ENCODE measurements at places on chromosomes 3 and 15.

GRCh38 chr3:13689373-13690260, 140.7 kb downstream of the FBLN2 start:
- DNase-seq = no peak

DNA sequence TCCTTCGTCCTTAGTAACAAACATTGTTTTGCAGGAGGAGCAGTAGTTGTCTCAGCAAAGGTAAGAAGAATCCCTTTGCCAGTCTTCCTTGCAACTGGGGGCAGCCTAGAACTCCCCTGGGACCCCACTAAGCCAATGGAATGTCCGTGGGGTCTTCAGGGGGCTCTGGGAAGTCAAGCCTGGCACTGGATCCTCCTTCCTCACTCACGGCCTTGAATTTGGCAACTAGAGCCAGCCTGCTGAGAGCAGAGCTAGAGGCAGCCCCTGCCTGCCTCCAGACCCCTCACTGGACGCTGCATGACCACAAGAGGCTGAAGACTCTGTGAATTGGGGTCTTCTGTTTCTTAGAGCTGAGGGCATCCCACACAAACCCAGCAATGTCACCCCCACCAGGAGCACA, 18.6 kb upstream of the PRR23E start:
- no peak for DNase-seq

GRCh38 chr3:173660645-173661299, 263.2 kb downstream of the NLGN1 start:
- no peak for DNase-seq

DNA sequence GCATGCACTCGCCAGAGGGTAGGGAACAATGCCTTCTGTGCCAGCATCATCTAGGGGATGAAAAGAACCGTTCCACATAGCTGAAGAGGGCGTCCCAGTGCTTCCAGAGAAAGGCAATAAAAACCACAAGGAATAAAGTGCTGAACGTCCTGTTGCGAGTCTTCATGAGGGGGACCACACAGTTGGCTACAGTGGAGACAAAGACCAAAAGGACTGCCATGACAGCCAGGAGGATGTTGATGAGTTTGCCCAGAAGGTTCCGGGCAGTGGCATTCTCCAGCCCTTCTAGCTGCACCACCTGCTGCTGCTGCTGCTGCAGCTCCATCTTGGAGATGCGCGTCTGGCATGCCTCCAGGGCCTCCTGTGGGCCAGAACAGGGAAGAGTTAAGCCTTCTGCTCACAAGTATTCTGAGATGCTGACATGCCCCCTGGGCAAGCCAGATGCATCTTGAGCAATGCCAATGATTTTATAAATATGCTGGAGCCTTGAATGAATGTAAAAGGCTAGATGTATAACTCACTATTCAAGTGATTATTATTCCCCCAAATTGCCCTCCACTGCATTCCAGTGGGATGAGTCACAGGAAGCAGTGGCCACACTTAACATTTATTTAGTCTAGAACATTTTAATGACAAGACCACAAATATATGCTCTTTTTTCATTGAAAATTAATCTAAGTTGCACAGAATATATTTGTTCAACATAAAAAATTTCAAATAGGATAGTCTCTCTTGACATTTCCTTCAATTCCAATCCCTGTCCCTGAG, 45.1 kb upstream of the PLXND1 start:
- no peak for DNase-seq

DNA sequence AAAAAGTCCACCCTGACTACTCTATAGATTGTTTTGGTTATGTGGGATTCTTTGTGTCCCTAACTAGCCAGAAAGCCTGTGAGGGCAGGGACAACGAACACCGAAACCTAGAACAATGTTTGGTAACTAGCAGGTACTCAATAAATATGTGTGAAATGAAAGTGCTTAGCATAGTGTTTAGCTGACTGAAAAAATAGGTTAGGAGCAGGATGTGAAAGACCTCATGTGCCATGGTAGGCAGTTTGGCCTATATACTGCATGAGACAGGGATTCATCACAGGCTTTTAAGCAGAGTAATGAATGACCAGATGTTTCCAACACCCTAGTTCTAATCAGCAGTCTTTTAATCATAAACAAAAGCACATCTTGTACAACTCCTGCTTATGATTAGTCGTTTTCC, 64.2 kb downstream of the MYO5A start:
- no peak for DNase-seq

- peak; percentile 88 for DNase-seq
Measured at GRCh38 chr3:52220380-52221026, 4.9 kb downstream of the TLR9 start.

All from left forelimb (tissue), 1 donor.